ENCODE measurements at places on chromosomes 5 and 9.

DNA sequence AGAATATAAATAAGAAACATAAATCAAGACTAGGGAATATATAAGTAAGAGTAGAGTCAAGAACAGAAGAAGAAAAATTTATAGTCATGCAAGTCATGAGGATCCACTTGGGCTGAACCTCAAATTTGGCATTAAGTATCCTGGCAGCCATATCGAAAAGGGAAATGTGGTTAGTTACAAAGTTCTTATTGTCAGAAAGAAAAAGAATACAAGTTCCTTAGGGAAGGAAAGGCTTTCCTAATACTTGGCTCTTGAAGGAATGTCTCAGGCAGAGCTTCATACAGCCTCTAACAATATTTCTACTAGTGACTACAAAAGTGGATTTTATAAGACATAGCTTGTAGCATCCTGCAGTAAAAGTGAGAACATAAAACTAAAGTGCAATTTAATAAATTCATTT, 45.4 kb downstream of the TMEM252 start:
- DNase-seq: no peak

GRCh38 chr5:150801117-150801927, 22.8 kb downstream of the SMIM3 start:
- DNase-seq: no peak

GRCh38 chr5:34516166-34516565, 140.0 kb upstream of the RAI14 start:
- no peak for DNase-seq

- no peak for DNase-seq
Observed at GRCh38 chr9:127686461-127687393, 20.1 kb upstream of the CFAP157 start.

DNA sequence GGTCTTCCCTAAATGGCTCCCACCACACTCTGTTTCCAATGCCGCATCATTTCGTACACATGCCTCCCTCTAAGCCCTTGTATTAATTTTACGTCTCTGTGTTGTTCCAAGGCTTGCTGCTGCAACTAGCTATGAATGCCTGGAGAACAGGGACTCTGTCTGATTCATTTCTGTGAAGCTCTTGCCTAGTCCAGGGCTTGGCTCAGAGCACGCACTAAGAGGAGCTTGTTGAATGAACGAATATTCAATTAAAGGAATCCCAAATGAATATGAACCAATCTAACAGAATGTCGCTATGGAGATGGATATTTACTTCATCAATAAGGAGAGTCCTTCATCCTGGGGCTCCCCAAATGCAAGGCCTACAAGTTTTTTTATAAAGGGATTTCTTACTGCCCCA, 55.3 kb downstream of the TGFBR1 start:
- no peak for DNase-seq

DNA sequence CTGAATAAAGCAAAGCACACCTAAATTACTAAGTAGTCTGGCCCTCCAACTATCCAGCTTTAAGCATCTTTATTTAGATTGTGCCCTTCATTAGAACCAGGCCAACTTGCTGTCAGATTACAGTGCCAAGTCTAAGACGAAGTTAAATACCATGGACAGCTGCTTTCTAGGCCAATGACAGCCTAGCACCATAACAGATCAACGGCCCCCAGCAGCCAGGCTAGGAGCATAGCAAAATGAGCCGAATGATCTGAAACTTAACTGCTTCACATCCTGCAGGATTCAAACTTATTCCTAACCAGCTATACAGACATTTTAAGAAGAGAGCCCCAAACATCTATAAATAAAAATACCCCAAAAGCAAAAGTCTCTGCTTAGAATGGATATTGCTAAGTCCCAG, 6.8 kb downstream of the SLC24A2 start:
- no peak for DNase-seq

GRCh38 chr9:131980267-131981016, 99.2 kb downstream of the MED27 start:
- no peak for DNase-seq
